Cardiac muscle cell (in vitro differentiated cells and primary cell): ENCODE measurements at places on chromosomes 16 and 17.

DNA sequence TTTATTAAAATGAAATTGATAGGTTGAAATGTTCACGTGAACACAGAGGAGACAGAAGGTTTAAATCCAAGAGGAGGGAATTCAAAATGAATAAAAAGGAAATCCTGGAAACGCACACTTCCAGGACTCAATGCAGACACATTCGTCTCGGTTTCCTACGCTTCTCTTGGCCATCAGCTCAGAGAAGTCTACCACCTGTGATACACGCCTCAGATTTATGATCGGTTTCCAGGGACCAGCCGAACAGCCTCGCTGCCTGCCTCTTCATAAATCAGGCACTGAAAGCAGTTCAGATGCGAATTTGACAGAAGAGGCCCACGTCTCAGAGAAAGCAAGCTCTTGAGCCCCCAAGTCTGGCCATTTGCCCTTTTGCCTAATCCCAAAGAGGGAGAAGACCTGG lies 125.5 kb upstream of the IRX3 start:
- DNase-seq = no peak

DNA sequence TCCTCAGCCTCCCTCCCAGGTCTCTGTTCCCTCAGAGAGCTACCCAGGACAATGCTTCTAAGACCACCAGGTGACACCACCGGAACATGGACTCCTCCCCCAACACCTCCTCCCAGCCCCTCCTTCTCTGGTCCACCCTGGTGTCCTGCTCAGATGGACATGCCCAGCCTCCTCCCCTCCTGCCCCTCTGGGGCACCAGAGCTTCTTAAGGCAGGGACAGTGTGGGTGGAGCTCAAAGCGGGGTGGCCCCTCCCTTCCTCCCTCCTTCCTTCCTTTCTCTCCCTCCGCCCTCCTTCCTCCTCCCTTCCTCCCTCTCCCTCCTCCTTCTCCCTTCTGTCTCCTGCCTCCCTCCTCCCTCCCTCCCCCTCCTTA lies 22.7 kb downstream of the TRPV3 start:
- peak; percentile 75 for DNase-seq

DNA sequence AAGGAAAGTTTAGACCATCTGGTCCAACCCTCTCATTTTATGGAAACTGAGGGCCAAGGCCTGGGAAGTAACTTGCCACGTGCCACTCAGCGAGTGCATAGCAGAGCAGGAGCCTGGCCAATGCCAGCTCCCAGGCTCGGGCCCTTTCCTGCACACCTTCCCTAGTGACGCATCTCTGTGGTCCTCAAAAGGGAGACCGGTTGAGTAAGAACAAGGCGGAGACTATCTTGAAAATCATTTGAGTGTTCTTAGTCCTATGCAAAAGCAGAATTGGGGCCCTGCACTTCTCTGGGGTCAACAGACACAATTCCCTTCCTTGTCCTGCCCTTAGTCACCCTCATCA lies 2.8 kb downstream of the CCL4 start:
- DNase-seq = no peak

DNA sequence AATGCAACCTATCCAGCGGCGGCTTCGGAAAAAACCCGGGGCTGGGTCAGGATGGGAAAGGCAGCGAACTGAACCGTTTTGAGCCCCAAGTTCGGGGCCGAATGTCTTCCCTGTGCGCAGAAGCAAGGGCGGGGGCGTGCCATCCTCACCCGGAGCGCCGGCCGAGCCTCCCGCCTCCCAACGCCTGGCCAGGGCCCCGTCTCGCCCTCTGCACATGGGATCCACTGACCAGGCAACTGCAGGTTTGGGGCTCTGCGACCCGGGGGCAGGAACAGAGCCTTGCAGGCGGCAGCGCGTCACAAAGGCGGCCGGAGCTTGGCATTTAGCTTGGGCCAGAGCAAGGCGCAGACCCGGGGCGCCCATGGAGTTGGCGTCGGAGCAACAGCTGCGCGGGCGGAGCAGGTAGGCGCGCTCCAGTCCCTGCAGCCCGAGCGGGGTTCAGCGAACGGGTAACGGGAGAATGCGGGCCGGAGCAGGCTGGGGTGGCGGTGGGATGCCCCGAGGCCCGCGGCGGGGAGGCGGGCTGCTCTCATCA lies at the start of gene FBXO39:
Gene FBXO39 (plus strand): TSS at position 345 of the 535 bp plus-strand sequence. CDS start 3,654 bp downstream, outside the sequence.
- DNase-seq = peak; percentile 24

- DNase-seq = no peak
Measured at GRCh38 chr16:56202036-56202435, 10.7 kb downstream of the GNAO1 start.

DNA sequence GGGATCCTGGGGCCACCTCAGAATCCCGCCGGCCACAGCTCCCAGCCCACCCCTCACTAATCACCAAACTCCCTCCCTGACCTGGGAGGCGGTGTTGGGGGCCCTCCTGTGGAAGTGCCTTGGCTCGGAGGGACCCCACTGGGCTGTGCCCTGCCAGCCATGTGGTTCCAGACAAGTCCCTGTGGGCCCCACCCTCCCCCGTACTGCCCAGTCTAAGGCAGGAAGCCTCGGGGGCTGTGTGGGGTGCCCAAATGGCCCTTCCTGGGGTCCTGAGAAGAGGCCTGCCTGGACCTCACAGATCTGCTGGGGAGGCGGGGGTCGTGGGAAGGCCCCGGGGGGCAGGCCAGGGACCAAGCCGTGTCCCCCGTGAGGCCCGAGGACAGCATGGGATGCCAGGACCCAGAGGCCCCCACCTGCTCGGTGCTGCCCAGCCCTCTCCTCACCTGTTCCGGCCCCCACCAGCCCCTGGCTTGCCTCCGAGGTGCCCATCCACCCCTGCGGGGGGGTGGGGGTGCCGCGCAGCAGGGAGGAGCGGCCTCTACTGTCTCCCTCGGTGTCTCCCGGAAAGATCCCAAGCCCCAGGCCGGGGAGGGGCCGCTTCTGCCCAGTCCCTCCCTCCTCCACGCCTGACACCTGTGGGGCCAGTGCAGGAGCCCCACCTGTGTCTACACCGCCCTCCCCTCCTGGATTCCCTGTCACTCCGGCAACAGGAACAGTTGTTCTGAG lies 9.3 kb upstream of the KREMEN2 start:
- DNase-seq = no peak

- DNase-seq = no peak
Measured at GRCh38 chr16:17367036-17367435, 103.7 kb downstream of the XYLT1 start.

DNA sequence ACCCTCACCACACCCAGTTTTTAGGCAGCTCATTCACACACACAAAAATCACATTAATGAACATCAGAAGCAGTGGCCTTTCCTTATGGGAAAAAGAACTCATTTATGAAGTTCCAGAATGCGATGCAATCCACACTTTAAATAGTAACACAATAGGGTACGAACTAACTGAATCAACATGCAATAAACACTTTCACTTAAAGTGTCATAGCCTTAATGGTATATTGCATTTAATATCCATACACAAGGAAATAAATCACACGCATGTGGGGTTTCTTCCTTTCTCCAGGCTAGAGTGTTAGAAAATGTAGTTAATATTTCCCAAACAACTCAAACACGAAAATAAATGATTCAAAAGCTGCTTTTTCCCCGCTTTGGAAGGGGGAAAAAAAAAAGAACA lies 19.7 kb downstream of the ADCY9 start:
- DNase-seq = no peak

- no peak for DNase-seq
Measured at GRCh38 chr16:5971924-5972323, 874.3 kb upstream of the EEF2KMT start.

- DNase-seq = no peak
Measured at GRCh38 chr17:34399725-34400124, 36.7 kb upstream of the CCL1 start.

DNA sequence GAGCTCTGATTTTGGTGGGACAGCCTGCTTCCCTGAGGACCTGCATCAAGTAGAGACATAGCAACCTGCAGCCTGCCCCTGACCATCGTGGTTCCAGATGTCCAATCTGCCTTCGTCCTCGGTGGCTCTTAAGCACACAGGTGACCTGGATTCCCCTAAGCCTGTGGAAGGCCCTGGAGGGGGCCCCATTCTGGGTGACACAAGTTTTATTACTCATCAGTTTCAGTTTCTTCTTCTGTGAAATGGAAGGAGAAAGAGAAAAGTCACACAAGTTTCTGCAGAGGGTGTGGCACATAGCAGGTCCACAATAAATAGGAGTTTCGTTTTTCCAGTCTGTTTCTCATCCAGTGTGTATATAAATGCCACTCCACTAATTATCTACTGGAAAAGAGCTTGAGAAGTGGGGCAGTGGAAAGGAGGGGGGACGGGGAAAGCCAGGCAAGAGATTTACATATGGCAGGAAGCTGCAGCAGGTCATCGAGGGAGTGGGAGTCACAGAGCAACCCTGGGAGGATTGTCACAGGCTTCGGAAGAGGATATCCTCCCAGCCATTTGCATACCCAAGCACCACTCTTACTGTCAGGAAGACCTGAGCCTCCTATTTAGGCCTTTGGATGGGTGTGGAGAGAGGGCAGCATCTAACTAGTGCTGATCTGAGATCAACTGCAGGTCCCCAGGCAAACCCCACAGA lies 10.0 kb upstream of the NOS2 start:
- DNase-seq = no peak

- peak; percentile 13 for DNase-seq
Measured at GRCh38 chr17:49963626-49964302, 5.2 kb upstream of the DLX4 start.
